Nephron progenitor cell (in vitro differentiated cells): ENCODE measurements at places on chromosomes 4 and X.
A peak's percentile ranks its signal among the peaks of the same experiment; 100 is the strongest.

- no peak for DNase-seq
Observed at GRCh38 chr4:70715097-70715496, 6.7 kb upstream of the RUFY3 start.

- peak; percentile 67 for DNase-seq
Observed at GRCh38 chr4:673349-674091, 556 bp downstream of the ATP5ME start.

GRCh38 chrX:80316526-80316925 is 103.7 kb upstream of the TENT5D start:
- DNase-seq = no peak

DNA sequence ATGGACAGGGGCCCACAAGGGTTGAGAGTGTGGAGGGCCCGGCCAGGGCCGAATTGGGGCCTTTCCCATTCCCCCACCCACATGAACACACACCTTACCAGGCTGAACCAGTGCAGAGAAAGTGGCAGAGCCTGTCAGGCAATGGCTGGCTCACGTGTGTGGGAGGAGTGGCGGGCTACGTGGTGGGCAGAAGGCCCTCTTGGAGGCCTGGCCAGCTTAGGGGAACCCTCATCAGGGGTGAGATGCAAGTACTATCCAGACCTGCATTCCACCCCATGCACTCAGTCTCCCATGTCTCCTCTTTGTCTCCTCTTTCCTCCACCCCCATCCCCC is 965 bp downstream of the TCEAL4 start:
- no peak for DNase-seq

DNA sequence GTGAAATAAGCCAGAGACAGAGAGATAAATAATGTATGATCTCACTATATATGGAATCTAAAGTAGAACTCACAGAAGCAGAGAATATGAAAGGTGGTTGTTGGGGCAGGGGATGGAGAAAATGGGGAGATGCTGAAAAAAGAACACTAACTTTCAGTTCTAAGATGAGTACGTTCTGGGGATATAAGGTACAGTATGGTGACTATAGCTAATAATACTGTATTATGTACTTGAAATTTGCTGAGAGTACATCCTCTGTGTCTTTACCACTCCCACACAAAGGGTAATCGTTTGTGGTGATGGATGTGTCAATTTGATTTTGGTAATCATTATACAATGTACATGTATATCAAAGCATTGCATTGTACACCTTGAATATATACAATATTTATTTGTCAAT is 6.6 kb downstream of the FBXL5 start:
- DNase-seq = no peak

DNA sequence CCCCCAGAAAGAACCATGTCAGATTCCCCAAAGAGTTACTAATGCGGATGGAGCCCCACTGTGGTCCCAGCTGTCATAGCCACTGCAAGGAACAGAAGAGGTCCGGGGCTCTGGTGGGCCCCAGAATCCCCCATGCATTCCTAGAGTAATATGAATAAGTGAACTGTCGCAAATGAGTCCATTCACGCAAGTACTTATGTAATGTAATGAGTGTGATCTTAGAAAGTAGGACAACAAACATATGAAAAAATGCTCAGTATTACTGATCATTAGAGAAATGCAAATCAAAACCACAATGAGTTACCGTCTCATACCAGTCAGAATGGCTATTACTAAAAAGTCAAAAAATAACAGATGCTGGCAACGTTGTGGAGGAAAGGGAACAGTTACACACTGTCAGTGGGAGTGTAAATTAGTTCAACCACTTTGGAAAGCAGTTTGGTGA is 141.5 kb upstream of the RBPJ start:
- DNase-seq = no peak

GRCh38 chrX:85964744-85965143 is 82.6 kb downstream of the CHM start:
- DNase-seq = no peak

DNA sequence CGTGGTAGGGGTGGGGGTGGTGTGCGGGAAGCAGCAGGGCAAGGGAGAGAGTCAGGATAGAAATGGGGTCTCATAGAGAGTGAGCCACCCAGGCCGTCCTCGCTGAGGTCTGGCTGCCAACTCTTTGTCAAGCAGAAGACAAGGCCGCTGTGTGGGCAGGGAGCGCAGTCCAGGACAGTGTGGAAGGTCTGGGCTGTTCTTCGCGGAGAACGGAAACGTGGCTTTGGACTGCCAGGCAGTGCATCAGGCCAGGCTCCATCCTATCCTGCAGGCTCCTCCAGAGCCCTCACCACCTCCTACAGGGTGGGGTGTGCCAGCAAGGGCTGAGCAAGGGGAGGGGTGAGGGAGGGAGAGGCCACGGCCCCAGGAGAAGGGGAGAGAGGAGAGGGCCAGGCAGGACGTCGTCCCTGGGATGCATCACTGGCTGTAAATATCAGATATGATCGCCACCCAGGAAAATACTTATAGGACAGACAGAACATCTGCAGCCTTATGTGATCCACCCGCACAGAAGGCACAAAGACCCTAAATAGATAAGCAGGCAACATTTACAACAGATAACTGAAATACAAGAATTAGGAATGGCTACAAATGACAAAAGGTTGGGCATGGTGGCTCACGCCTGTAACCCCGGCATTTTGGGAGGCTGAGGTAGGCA is 85.3 kb downstream of the ABLIM2 start:
- DNase-seq = no peak

GRCh38 chrX:30301208-30301607 is 8.0 kb downstream of the NR0B1 start:
- no peak for DNase-seq

DNA sequence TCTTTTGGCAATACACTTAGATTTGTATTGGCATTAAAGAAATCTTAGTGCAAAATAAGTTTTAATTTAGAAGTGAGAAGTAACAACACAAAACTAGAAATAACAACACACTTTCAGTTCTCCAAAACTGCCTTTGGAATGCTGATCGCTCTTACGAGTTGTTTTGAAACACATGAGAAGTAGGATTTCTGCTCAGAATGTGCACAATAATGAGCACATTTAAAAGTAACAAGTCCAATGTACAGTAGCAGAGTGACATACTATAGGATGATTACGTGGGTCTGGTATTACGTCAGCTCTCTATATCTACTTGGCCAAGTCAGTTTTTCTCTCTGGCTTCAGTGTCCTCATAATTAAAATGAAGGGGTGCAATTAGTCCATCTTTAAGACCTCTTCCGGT is 164.8 kb downstream of the CHM start:
- DNase-seq = no peak

DNA sequence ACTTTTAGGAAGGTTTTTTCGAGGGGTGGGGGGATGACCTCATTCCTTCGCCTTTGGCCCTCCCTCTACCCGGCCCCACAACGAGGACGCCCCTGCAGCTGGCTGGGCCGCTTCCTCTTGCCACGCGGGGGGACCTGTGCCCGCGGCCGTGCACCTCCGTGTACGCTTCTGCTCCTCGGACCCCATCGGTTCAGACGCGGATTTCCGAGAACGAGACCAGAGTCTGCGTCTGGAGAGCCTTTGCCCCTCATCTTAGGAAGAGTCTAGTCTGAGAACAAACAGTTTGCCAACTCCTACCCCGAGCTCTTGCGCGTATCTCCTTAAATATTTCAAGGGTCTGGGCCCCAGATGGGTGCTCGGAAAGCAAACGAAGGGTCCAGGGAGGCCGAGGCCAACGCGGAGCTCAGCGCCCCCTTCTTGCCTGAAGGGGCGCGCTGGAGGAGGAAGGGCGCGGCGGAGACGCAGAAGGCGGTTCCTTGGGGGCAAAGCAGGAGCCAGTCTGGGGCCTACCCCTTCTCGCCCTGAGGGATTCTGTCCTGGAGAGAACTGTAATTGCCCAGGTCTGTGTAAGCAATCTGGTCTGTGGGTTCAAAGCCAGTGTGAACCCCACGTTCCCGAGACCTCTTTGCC is 3.9 kb upstream of the SFRP2 start:
- no peak for DNase-seq

DNA sequence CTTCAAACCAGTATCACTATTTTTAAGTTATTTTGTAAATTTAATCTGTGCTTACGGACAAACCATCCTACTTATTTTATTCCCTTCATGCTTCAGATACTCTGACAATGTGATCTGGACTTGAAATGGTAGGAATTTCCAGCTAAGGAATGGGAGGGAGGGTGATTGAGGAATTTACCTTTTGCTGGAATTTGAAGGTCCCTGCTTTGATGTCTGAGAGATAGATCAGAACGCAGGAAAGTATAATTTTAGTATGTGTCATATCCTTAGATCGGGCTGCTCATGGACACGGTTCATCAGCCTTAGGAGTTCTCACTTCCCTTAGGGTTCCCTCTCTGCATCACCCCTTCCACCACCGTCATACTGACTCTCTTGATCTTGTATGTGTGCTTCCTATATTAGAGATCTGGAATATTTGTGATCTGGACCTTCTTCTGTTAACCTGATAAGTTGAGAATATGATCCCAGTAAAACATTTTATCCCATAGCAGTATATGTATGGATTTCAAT is 16.8 kb downstream of the OCRL start:
- DNase-seq = no peak

GRCh38 chr4:114076899-114077570 is 97.6 kb upstream of the ARSJ start:
- DNase-seq = no peak

DNA sequence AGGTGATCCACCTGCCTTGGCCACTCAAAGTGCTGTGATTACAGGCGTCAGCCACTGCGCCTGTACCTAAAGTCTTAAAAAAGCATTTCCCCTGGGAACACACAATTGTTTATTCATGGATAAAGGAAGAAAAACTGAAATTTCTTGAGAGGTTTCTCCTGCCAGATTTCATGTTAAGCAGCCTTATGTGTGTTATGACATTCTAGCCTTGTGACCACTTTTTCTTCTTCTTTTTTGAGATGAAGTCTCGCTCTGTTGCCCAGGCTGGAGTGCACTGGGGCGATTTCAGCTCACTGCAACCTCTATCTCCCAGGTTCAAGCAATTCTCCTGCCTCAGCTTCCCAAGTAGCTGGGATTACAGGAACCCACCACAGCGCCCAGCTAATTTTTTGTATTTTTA is 57.8 kb upstream of the PLAC8 start:
- no peak for DNase-seq

GRCh38 chr4:147717878-147718277 is 14.0 kb upstream of the ARHGAP10 start:
- DNase-seq = no peak
